Airway epithelial cell (primary cell): ENCODE measurements at places on chromosomes 4 and X. TPM values are rescaled to one million over a fixed set of nuclear protein-coding genes. Genes with fewer than 3 reads are reported as not detected.

Gene TCEAL2
- 0.09 TPM in 1 of 2 replicates, not detected in the other for total RNA-seq

Gene MAGEA2B
- not detected in 2 replicates for total RNA-seq

Gene SETD7
- total RNA-seq: 26.5 and 31.3 TPM in 2 replicates

Gene DDIT4L
- 0.07 and 0.14 TPM in 2 replicates for total RNA-seq

Gene FNIP2
- total RNA-seq: 5.6 and 10.0 TPM in 2 replicates

Gene ANKRD37
- total RNA-seq: 7.1 and 9.9 TPM in 2 replicates

Gene DMD
- total RNA-seq: 5.1 and 7.7 TPM in 2 replicates

Gene ZNF182
- 1.8 and 1.9 TPM in 2 replicates for total RNA-seq

Gene MND1
- 6.3 and 7.7 TPM in 2 replicates for total RNA-seq

Gene SULT1E1
- total RNA-seq: 0.51 and 2.8 TPM in 2 replicates

Gene SLC49A3
- total RNA-seq: 0.42 and 0.63 TPM in 2 replicates

Gene TRIML2
- not detected in 2 replicates for total RNA-seq

Gene STATH
- not detected in 2 replicates for total RNA-seq

Gene TCEAL6
- total RNA-seq: not detected in 2 replicates

Gene GUF1
- total RNA-seq: 16.4 and 22.6 TPM in 2 replicates

Gene MAGEC1
- not detected in 2 replicates for total RNA-seq

Gene ADRA2C
- not detected in 2 replicates for total RNA-seq

Gene TMPRSS11A
- total RNA-seq: 1.4 and 1.5 TPM in 2 replicates

Gene CCKAR
- total RNA-seq: not detected in 2 replicates

Gene FAM3A
- 43.7 and 48.7 TPM in 2 replicates for total RNA-seq

Gene TRMT44
- 12.0 and 17.8 TPM in 2 replicates for total RNA-seq

Gene EMCN
- total RNA-seq: not detected in 2 replicates

Gene ZFYVE28
- total RNA-seq: 0.19 and 1.3 TPM in 2 replicates

Gene ZNF732
- total RNA-seq: 0.93 and 1.8 TPM in 2 replicates

Gene CTBP1
- total RNA-seq: 145 and 168 TPM in 2 replicates
